ENCODE measurements at places on chromosomes 3 and 15.
A peak's percentile ranks its signal among the peaks of the same experiment; 100 is the strongest.

GRCh38 chr3:128187495-128187894, 34.2 kb downstream of the EEFSEC start:
- no peak for DNase-seq

DNA sequence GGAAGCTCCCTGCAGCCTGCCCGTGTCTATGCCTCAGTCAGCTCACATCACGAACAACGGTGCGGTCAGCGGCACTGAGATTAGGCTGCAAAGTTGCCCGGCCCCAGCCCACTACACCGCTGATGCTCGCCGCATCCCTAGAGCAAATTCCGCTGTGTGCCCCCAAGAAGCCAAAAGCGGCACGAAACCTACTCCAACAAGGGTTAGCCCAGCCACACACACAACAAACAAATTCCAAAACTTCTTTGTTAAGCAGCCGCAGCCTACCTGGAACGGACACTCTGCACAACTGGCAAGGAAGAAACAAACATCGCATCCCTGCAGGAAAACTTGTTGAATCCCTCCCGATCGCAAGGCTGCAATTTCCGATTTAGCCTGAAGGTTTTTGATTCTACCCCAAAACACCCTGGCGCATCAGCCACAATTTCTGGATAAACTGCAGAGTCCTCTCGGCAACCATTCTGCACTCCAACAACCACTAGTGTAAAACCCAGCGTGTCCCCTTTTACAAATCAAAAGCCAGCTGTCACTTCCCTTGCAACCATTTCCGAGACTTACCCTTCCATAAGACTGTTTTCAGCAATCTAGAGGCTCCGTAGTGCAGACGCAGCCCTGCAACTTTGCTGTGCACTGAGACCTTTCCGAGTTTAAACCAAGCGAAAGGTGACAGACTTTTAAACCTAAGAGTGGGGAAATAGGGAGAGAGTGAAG, 449 bp downstream of the ROBO1 start:
- no peak for DNase-seq

DNA sequence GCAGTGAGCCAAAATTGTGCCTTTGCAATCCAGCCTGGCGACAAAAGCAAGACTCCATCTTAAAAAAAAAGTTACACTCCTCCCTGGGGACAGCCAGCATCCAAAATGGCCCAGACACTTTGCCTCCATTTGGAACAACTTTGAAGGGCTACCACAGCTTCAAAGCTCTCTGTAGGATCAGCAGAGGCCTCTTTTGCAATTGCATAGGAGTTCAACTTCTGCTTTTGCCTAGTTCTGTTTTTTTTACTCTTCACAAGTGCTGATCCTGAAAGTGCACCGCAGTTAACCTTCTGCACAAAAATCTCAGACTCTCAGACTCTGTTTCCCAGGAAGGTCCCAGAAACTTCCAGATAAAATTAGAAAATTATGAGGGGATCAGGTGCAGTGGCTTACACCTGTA, 25.2 kb upstream of the SLC4A7 start:
- no peak for DNase-seq

GRCh38 chr15:63544258-63545026, 40.0 kb downstream of the USP3 start:
- DNase-seq = no peak

DNA sequence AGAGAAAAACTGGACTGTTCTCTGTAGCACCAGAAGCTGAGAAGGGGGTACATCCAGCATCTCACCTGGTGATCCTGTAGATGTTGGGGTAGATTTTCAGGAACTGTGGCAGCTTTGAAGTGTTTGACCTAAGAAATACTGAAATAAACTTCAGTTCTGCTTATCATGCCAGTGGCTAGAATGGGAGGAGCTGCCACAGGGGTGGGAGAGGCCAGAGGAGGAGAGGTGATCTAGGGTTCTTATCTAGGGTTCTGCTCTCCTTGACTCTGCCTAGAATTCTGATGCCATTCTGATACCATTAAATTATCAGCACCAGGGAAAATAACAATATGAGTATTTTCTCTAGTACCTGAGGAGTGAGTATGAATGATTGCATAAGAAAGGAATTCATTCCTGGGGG, 10.2 kb upstream of the CPOX start:
- DNase-seq = no peak

GRCh38 chr15:93033434-93034045, 55.5 kb downstream of the RGMA start:
- no peak for DNase-seq

DNA sequence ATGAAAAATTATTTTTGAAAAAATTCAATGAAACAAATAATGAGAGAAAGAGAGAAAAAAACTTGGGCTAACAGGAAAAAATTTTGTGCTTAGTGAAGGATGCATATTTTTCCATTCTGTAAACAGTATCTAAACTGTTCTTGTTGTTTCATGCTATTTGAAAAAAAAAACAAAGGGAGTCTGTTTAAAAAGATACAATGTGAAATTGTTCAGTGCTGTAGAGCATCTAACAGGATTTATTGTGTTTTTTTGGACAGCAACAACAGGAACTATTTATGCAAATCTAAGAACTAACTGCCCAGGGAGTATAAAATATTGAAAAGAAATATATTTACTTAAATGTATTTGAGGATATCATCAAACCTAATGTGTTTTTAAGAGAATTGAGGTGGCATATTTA, 55.1 kb downstream of the PEX5L start:
- no peak for DNase-seq

- peak; percentile 75 for DNase-seq
Observed at GRCh38 chr3:11591391-11592282, 52.1 kb downstream of the VGLL4 start.

DNA sequence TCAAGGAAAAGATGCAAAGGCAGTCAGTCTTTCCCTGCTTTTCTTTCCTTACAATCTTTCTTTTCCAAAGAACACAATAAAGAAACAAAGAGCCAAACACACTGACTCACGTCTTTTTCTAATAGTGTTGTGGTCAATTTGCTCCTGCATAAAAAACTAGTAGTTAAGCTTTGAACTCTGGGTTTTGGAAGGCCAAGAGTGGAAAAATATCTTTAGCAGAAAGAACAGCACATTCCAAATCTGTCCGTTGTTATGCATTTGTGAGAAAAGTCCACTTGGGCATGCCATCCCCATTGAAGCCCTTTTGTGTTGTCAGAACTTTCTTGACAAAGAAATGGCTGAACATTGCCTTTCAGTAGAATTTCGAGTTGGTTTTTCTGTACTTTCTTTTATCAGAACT, 18.2 kb downstream of the COL8A1 start:
- peak; percentile 50 for DNase-seq

- DNase-seq = peak; percentile 68
Observed at GRCh38 chr15:48855501-48856440, 22.2 kb upstream of the EID1 start.

DNA sequence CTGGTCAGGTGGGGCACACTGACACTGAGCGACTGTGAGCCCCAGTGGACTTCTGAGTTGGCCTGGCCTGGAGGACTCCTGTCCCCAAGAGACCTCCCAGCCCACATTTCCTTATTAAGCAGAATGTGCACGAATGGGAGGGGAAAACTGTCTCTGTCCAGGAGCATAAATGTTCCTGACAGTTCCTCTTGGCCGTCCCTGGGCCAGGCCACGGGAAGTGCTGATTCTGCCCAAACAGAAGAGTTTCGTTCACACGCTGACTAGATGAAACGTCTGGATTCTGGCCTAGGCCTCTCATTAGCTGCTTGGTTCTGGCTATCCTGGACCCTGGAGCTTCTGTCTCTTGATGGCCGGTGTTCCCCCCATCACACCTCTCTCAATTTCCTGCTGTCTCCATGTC, 29.5 kb upstream of the APEH start:
- no peak for DNase-seq

GRCh38 chr3:70754314-70754713, 441.9 kb upstream of the MDFIC2 start:
- peak; percentile 29 for DNase-seq

GRCh38 chr3:74089814-74090213, 465.1 kb upstream of the PDZRN3 start:
- DNase-seq = peak; percentile 37

DNA sequence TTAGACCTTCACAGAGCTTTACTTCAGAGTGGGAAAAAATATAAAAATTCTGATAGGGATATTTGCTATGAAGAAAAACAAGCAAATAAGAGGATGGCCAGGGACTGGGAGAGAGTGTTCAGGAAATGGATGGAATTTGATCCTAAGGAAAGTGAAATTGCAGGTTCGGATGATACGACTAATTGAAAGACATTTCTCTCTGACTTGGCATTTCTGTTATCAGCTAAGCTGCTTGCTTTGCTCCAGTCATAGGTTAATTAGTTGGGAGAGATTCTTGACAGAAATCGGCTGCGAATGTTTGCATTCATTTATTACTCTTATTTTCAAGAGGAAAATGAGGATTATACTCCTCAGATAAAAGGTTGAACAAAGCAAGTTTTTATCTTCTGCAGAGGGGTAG, 808.7 kb upstream of the NECTIN3 start:
- DNase-seq = no peak

DNA sequence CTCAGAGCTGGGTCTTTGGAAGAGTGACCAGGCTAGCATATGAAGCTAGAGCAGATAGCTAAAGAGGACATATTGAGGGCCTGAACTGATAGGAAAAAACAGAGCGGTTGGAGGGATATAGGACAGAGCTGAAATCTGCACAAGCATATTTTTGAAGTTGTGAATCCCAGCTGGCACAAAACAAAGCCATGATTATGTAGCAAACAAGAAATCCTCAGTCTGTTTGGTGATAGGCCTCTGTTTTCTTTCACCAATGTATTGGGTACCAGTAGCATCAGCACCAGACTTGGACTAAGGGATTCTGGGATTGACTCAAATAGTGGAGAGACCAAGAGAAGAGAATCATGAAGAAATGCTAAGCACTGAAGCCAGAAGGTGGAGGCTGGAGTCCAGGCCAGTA, 151.0 kb downstream of the FAM43A start:
- no peak for DNase-seq

DNA sequence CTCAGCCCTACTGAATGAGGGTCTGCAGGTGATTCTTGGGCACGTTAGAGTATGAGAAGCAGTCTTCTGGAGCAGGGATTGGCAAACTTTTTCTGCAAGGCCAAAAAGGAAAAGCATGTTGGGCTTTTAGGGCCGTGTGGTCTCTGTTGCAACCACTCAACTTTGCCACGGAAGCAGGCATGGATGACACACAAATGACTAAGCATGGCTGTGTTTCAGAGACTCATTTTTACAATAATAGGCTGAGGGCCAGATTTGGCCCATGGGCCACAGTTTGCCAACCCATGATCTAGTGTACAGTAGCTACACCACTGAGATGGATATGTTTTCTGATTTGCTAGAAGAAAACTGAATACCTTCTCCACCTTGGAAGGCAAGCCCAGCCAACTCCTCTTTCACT, 66.1 kb upstream of the PRICKLE2 start:
- DNase-seq = peak; percentile 96

DNA sequence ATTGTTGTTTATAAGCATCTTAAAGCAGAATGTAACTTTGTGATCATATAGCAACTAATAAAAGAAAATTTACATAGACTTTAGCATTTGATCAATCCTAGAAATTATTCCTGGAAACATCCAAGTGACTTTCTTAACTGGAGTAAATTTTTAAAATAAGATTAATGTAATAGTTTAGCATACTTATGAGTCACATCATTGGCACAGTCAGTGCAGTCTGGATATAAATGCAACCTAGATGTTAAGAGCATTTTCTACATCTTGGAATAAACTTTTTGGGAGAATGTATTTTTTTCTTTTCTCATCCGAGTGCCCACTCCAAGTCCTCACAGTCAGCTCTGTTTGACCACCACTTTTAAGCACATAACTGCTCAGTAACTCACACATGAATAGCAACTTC, 324.6 kb upstream of the PLSCR5 start:
- peak; percentile 31 for DNase-seq

Measured in AG10803 (cell line).